ENCODE measurements at places on chromosomes 2 and 18.
A peak's percentile ranks its signal among the peaks of the same experiment; 100 is the strongest.

DNA sequence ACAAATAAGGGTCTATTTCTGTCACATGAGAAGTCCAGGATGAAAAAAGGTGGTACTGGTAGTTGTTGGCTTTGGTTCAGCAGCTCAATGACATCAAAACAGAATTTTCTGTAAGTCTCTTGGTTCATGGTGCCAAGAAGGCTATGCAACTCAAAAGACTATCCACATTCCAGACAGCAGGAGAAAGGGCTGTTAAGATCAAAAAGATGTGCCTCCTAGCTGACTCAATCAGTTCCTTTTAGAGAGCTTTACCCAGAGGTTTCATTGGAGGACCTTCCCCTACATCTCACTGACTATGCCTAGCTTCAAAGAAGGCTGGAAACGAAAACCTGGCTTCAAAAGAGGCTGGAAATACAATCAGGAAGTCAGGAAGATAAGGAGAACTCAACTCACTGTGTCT, 98.0 kb downstream of the DYM start:
- DNase-seq, result peak; percentile 18

- DNase-seq, result peak; percentile 88
Measured at GRCh38 chr2:54634564-54635511, 88.6 kb upstream of the EML6 start.

- DNase-seq, result peak; percentile 75
Measured at GRCh38 chr2:9199716-9200632, 6.6 kb upstream of the ASAP2 start.

- peak; percentile 56 for DNase-seq
Measured at GRCh38 chr18:49238433-49239042, 221.9 kb downstream of the DYM start.

DNA sequence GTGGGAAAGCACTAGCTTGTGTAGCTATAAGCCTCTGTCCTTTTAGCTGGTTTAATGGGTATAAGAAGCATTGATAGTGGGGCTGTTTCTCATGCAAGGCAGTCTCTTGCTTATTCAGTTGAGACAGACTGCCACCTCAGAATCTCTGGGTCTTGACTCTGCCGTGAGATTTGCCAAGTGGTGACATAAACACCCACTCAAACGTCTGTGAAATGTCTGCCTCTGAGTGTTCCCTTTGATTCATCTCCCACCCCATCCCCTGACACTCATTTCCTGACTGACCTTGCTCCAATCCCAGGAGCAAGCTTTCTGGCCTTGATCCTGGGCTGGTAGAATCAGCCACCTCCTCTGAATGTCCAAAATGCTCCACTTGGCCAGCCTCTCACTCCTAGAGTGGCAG, 141.9 kb upstream of the RBMS1 start:
- DNase-seq, result peak; percentile 61

Data from EH (cell line).